ENCODE measurements at places on chromosomes 1 and 21. TPM values are rescaled to one million over a fixed set of nuclear protein-coding genes. Genes with fewer than 3 reads are reported as not detected.

The HP1BP3 gene
- 66.3 TPM for polyA plus RNA-seq

The MYBPHL gene
- 0.08 TPM for polyA plus RNA-seq

The OR2G2 gene
- not detected for polyA plus RNA-seq

The GPR37L1 gene
- polyA plus RNA-seq, result 0.05 TPM

The ERG gene
- 2.2 TPM for polyA plus RNA-seq

The HES5 gene
- 0.71 TPM for polyA plus RNA-seq

The KCNE1 gene
- 0.12 TPM for polyA plus RNA-seq

The ACBD6 gene
- 23.0 TPM for polyA plus RNA-seq

The MSH4 gene
- polyA plus RNA-seq, result 0.05 TPM

The GSTM1 gene
- 132 TPM for polyA plus RNA-seq

The AMPD1 gene
- 0.18 TPM for polyA plus RNA-seq

The MANEAL gene
- 3.1 TPM for polyA plus RNA-seq

All from esophagus (tissue), 2 donors.